ENCODE measurements at places on chromosomes 2 and 18. TPM values are rescaled to one million over a fixed set of nuclear protein-coding genes. Genes with fewer than 3 reads are reported as not detected.

HNMT gene
- total RNA-seq = 0.53 TPM

GKN1 gene
- 0.83 TPM for total RNA-seq

MSH6 gene
- total RNA-seq = 89.8 TPM

STARD6 gene
- total RNA-seq = not detected

UGT1A10 gene
- total RNA-seq = not detected

CCDC102B gene
- 0.58 TPM for total RNA-seq

FBXO41 gene
- 5.5 TPM for total RNA-seq

DARS1 gene
- total RNA-seq = 54.8 TPM

NT5DC4 gene
- total RNA-seq = not detected

UGT1A5 gene
- not detected for total RNA-seq

TMEM247 gene
- total RNA-seq = not detected

BCL11A gene
- 0.20 TPM for total RNA-seq

C1GALT1C1L gene
- total RNA-seq = 1.7 TPM

HJURP gene
- total RNA-seq = 76.7 TPM

CFAP53 gene
- total RNA-seq = 0.41 TPM

ATP8B1 gene
- 7.9 TPM for total RNA-seq

HTR2B gene
- 0.08 TPM for total RNA-seq

LNPK gene
- total RNA-seq = 15.1 TPM

NPPC gene
- 0.21 TPM for total RNA-seq

MATN3 gene
- total RNA-seq = 13.5 TPM

SRD5A2 gene
- 0.01 TPM for total RNA-seq

CRYGD gene
- not detected for total RNA-seq

SKA1 gene
- total RNA-seq = 12.0 TPM

CCDC85A gene
- total RNA-seq = 0.20 TPM

TNFRSF11A gene
- total RNA-seq = 7.6 TPM

CFC1 gene
- not detected for total RNA-seq

NFATC1 gene
- 7.1 TPM for total RNA-seq

CNTNAP5 gene
- total RNA-seq = not detected
